Posterior cingulate gyrus (tissue), 11 donors: ENCODE measurements at places on chromosomes 12 and 14.
A peak's percentile ranks its signal among the peaks of the same experiment; 100 is the strongest.

DNA sequence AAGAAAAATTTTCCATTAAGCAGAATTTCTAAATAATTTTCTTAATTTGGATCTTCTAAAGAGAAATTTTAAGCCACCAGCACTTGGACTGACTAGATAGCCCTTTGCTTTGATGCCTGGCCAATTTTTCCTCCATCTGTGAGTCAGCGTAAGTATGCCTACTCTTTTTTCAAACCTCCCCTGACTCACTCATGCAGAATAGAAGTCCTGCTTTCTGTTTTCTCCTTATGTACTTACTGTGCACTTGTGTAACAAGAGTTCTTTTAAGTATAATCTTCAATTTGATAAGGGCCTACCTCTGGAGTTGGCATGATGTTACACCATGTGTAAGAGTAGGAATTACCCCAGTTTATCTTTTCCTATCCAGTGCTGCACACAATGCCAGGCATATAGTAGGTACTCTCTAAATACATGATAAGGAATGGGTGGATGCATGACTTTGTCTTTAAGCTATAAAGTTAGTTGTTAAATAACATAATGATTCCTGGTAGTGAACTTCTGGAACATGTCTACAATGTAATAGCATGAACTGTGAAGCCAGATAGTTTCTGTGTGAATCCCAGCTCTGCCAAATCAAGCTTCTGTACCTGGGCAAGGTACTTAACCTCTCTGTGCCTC lies 329.6 kb downstream of the TMTC2 start:
- no peak for DNase-seq

GRCh38 chr14:61285364-61285763 lies 4.2 kb upstream of the TMEM30B start:
- DNase-seq = no peak

- no peak for DNase-seq
Measured at GRCh38 chr14:54730156-54730961, 163.4 kb downstream of the SAMD4A start.

DNA sequence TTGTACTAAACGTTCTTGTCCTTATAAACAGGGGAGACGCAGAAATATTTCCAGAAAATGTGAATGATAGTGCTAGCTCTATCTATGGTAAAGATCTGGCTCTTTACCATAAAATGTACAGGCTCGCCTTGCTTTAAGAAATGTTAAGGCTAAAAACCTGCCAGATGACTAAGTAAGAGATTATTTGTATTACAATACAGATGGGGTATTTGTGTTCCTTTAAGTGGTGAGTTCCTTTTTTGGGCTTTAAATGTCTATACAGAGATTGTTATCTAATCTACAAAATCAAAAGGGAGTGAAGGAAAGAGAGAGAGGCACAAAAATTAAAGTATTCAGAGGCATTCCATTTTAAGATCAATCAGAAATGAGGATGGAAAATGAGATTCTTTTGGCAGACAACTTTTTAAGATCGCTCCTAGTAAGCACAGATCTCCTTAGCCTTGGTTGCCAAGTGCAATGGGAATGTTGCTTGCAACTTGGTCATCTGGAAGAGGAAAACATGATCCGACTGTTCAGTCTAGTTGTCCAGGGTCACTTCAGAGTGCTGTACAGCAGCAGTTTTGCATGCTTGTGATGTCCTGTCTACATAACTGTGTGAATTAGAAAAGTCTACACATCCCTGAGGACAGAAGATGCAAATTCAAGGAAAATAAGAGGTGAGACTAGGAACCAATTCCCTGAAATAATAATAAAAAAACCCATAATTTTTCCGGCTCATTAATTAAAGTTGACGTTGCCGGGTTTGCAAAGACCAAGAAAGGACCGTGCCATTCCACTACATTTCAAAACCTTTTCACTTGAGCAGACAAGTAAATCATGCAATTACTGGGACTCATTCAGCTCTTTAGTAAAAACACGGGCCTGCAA lies 380.8 kb downstream of the EGLN3 start:
- DNase-seq = no peak

- DNase-seq = no peak
Measured at GRCh38 chr12:106304797-106305196, 2.3 kb downstream of the TCP11L2 start.

DNA sequence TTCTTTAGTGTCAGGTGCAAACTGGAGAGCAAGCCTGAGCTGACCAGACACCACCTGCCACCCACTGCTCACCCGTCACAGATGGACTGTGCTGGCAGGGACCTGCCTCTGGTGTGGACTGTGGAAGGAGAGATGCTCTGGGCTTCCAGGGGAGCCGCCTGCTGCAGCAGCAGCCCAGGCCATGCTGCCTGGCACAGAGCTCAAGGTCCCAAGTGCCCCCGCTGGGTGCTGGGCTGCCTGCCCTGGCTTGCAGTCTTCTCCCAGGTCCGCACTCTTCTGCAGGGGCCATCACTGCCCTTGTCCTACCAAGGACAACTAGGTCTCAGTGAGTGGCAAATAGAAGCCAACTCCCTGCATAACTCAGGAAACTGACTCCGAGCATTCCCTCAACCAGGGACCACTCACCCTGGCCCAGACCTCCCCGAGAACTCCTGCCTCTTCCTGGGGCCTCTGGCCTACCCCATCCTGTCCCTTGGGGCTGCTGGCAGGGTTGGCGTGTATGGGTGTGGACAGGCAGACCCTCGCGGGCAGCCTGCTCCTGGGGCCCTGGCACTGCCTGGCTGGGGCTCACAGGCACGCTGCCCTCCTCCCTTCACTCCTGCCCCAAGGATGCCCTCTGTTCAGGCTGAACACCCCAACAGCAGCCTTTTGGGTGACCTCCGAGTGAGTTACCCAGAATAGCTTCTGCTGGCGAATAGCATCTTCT lies 9.3 kb downstream of the AMN start:
- no peak for DNase-seq

- DNase-seq = peak; percentile 59
Measured at GRCh38 chr12:51351913-51352532, 5.5 kb upstream of the CELA1 start.

- DNase-seq = no peak
Measured at GRCh38 chr14:52266179-52266578, 1.3 kb upstream of the PTGDR start.

GRCh38 chr12:82817368-82817767 lies 130.7 kb downstream of the TMTC2 start:
- DNase-seq = no peak

- no peak for DNase-seq
Measured at GRCh38 chr12:46524778-46525177, 152.2 kb upstream of the SLC38A2 start.

DNA sequence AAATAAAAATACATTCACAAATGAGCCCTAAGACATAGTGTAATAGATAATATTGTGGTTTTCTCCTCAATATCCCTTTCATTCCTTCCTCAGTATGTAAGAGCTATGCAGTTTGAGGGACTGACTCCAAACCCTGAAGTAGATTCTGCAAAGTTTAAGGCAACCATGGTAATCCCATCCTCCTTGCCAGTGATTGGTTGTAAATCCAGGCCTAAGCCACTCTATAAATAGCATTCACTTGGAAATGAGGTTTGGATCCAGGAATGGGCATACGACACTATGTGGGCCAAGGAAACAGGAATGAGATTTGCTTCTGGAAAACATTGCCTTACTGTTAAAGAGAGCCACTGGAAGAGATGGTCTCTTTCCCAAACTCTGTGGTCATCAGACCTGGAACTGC lies 468.7 kb upstream of the SOX5 start:
- DNase-seq = no peak

DNA sequence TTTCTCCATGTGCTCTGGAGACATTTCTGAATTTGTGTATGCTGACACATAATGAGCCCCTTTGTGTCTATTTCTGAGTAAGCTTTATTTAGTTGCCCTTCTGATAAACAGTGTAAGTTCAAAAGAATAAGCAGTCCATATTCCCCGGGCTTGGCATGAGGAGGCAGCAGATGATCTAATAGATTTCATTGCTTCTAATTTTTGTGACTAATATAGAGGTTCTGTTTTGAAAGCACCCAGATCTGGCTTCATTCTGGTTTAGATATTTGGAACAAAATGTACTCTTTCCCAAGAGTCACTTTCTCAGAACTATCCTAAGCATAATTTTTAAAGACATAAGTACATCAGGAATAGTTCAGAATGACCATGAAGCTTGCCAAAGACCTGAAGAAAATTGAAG lies 290.9 kb downstream of the BTG1 start:
- DNase-seq = no peak

DNA sequence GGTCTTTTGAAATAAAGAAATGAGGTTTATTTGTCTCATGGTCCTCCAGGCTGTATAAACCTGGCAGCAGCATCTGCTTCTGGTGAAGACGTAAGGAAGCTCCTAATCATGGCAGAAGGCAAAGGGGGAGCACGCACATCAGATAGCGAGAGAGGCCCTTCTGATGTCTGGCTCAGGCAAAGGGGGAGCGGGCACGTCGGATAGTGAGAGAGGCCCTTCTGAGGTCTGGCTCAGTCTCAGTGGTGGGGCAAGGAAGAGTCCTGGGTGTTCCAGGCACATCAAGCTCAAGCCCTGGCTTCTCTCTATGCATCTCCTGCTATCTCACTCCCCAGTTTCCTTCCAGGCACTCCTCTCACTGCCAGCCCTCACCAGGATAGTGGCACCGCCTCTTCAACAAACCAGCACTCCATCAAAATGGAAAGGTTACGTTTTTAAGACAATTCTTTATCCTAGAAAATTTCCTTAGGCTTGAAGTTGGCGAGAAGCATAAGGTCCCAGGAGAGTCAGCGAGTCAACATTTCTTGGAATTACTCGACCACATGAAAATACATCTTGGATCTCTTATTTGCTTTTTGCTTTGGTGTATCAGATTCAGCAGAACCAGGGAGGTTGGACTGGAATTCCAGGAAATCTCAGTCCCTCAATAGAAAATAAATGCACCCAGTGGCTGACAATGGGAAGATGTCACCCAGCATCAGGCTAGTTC lies 189.6 kb upstream of the TMEM132C start:
- no peak for DNase-seq

DNA sequence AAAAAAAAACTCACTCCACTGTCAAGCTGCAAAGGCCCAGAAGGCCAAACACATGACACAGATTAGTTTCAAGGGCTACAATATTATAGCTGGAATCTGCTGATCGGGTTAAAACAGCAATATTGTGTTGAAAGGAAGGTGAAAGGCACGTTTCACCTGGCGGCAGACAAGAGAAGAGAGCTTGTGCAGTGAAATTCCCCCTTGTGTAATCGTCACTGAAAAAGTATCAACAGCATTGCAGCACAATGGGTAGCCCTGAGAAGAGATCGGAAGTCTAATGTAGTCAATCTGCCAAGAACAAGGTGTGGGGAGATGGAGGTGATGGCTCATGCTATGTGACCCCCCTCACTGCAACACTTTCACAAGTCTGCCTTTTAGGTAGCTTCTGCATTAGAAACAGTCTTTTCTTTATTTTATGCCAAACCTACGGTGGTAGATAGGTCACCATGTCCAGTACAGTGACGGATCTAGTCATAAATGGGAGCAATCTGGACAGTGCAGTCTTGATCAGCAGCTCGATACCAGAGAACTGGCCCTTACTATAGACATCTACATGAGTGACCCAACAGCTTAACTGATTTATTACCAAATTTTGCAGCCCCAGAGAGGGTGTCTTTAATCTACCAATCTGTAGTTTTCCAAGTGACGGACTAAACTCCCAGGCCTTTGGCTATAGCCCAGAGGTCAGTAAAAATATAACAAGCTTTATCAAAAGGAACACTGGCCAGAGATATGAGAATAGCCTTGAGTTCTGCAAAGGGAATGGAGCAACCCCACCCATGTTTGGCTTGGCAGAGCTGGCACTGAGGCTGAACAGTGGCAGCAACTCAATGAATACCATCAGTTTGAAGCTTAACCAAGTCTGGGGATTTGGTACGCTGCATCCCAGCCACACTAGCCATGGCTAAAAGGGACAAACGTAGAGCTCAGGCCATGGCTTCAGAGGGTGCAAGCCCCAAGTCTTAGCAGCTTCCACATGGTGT lies 35.4 kb downstream of the SPTSSA start:
- no peak for DNase-seq

GRCh38 chr12:27635349-27635972 lies 60.8 kb upstream of the REP15 start:
- DNase-seq = no peak

- DNase-seq = no peak
Measured at GRCh38 chr12:22116376-22116775, 70.4 kb downstream of the CMAS start.

DNA sequence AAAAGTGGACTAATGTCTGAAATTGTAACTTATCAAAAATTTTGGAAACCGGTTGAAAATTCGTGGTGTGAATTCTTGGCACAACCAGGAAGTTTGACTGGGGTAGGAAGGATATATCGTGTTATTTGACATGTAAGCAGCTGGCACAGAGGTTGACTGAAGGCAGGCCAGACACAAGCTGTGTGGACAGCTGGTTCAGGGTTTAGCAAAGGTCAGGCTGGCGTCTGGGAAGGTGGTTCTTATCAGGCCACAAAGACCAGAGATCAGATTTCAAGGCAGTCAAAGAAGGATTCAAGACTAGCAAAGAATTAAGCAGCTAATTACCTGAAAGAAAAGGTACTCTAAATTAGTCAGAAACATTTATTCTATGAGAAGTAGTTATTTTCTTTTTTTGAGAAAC lies 450.2 kb upstream of the MDGA2 start:
- no peak for DNase-seq

DNA sequence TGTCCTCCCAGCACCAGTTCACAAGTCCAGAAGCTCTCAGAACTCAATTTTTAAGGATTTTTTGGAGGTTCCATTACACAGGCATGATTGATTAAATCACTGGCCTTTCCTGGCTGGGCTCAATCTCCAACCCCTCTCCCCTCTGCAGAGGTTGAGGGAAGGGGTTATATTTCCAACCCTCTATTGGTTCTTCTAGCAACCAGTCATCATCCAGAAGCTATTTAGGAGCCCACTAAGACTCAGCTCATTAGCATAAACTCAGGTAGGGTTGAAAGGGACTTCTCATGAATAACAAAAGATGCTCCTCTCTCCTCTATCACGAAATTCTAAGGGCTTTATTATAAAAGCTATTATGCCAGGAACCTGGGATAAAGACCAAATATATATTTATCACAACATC lies 41.5 kb downstream of the SPPL3 start:
- no peak for DNase-seq

DNA sequence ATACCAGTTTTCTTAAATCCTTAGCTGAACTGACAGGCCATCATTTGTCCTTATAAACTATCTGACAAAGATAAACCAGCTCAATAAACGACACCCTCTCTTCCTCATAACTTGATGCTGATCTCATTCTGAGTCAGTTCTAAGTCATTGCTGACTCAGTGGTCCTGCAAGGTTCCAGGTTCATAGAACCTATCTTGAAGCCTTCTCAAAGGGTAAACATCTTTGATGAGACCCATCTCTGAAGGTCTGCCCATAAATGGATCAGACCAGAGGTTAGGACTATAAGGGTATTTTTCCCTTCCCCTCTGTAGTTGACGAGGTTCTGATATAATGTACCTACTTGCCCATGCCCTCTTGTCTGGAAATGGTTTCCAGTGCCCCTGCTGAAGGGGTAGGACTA lies 11.9 kb downstream of the NAA25 start:
- no peak for DNase-seq
